Left lobe of liver (tissue), 2 donors: ENCODE measurements at places on chromosomes 4 and X. TPM values are rescaled to one million over a fixed set of nuclear protein-coding genes. Genes with fewer than 3 reads are reported as not detected.

Gene NLGN3
- total RNA-seq, result 0.20 TPM

Gene CCKAR
- total RNA-seq, result not detected

Gene PNMA6F
- not detected for total RNA-seq

Gene FGA
- 15,070 TPM for total RNA-seq

Gene GAB3
- 0.73 TPM for total RNA-seq

Gene C4orf50
- not detected for total RNA-seq

Gene CT45A10
- total RNA-seq, result 0.45 TPM

Gene RRAGB
- total RNA-seq, result 4.5 TPM

Gene PRRG1
- 6.3 TPM for total RNA-seq

Gene IL3RA
- 0.40 TPM for total RNA-seq

Gene TRIML2
- total RNA-seq, result not detected

Gene SLC25A43
- 7.3 TPM for total RNA-seq

Gene CHST7
- total RNA-seq, result 6.6 TPM

DNA sequence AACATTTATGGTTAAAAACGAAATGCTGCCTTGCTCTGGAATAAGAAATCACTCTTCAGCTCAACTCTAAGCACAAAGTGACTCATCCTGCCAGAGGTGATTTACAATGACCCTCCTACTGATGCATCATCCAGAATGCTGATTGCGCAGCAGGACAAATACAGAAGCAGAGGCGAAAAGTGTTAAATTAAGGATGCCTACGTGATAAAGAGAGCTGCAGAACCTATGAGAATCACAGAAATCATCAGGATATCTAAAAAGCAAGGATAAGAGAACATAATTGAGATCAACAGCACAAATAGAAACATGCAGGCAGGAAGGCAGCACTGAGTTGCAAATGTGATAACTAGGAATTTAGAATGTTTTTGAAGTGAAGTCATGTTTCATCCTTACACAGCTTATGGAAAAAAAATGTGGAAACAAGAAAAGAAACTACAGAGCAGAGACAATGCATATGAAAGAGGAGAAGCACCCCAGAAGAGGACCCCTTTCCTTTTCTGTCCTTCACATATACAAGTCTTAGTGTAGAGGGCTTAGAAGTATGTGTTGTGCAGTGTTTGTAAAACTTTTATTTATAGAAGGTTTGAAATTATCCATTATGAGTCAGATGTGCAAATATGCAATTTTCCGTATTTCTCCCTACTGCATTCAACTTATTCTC is 188.4 kb downstream of the SLC7A11 start:
- DNase-seq, result no peak

- DNase-seq, result no peak
These were observed 515.0 kb downstream of the CFAP47 start for GRCh38 chrX:36434522-36434921.

GRCh38 chr4:77007358-77008230 is 58.0 kb downstream of the SEPTIN11 start:
- DNase-seq, result no peak

DNA sequence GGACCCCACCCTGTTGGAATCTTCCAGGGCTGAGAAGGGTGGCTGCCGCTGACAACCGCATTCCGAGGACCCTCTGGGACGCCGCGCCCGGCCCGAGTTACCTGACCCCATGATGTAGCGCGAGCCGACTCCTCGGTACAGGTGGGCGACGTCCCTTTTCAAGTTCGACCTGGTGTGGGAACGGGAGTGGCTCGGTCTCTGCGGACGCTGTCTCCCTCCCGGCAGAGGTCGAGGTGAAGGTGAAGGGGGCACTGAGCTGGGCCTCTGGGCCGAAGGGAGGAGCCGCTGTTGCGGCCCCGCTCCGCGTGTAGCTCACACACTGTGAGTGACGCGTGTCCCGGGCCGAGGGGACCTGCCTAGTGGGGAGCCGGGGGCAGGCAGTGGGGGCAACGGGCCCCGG is 4.5 kb downstream of the GTPBP6 start:
- DNase-seq, result no peak

DNA sequence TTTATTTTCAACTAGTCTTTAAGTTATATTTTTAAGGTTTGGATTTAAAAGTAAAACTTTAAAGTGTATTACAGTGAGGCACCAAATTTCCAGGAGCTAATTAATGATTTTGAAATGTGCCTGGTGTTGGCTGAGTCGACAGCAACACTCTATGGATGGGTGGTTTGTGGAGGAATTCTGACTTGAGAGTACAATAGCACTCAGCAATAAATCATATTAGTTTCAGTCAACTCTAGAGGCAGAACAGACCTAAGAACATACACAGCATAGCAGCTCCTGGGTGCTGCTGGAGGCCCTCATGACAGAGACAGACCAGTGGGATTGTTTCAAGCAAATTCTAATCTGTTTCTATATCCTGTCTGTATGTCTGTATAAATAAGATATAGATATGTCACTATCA is 673.4 kb downstream of the TRIML1 start:
- DNase-seq, result no peak

GRCh38 chrX:24146283-24146949 is 3.1 kb upstream of the ZFX start:
- DNase-seq, result no peak

DNA sequence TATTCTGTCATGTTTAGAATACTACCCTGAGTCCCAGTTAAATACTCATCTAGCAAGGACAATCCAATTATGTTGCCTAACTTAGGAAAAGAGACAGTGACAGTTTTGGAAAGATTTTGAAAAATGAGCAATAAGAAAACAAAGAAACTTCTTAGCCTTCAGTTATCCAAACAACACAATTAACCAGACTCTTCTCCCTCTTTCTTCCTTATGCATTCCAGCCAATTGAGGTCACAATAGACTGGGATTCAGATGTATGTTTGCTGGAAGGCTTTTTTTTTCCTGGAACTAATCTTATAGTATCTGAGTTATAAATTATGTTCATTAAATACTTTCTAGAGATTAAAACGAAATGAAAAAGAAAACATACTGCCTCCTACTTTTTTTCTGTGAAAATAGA is 109.6 kb downstream of the GUCY2F start:
- DNase-seq, result no peak

DNA sequence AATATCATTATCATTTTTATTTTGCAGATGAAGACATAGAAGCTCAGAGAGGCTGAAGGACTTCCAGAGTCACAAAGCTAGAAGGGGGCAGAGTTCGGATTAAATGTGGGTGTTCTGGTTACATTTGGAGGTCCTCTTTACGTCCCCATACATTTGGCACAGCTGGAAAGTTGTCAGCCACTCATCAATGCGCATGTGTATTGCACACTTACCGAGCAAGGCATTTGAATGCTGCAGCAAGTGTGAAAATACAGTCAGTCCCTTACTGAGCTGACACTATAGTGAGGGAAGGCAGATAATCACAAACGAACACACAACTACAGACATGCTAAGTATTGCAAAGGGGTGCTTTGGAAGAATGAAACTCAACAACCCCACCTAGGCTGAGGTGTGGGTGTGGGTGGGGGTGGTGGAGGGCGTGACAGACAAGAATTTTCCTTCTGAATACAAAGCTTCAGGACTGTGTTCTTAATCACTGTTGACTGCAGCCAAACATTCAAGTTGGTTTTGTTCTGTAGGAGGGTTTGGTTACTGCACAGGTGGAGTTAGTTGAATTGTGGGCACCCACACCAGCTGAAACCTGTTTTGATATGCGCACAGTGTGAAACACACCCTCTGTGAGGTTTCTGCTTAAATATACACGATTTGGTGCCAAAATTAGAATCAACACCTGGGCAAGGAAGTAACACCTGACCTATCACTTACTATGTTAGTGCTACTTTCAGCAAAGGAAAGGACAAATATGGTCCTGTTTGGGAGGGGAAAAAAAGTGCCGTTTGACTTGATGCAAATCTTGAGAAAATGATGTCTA is 72.4 kb downstream of the COQ2 start:
- DNase-seq, result no peak

DNA sequence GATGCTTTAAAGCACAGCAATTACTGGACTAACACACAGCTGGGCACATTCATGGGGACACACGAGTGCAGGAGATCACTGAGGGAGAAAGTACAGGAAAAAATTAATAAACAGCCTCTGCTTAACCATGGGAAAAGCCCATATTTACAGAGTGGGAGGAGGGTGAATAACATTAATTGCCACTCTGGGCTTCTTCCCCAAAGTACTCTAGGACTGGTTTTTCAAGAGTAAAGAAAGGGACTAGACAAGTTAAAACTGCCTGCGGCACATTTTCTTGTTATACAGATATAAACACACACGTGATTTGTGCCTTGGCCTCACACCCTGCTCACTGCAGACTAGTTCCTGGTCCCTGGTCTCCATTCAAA is 179.7 kb upstream of the TET2 start:
- no peak for DNase-seq

- DNase-seq, result peak; percentile 10
These were observed 4.7 kb upstream of the JAKMIP1 start for GRCh38 chr4:6204871-6205566.

- no peak for DNase-seq
These were observed 126.5 kb downstream of the DKK2 start for GRCh38 chr4:106909486-106910188.

DNA sequence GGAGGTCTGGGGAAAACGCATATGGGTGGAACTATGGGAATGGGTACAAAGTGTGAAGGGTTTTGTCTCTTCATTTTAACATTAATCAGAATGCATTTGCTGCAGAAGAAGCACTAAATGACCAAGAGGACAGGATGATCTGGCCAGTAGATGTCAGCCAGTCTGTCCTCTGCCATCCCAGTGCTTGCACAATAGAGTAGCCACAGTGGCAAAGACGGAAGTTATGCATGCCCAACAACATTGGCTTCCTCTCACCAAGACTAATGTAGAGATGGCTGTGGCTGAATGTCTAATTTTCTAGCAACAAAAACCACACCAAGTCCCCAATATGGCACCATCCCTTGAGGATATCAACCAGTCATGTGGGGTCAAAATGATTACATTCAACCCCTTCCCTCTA is 45.0 kb upstream of the ARHGEF6 start:
- DNase-seq, result no peak

- no peak for DNase-seq
These were observed 1250.6 kb downstream of the ADGRL3 start for GRCh38 chr4:62450740-62451139.

DNA sequence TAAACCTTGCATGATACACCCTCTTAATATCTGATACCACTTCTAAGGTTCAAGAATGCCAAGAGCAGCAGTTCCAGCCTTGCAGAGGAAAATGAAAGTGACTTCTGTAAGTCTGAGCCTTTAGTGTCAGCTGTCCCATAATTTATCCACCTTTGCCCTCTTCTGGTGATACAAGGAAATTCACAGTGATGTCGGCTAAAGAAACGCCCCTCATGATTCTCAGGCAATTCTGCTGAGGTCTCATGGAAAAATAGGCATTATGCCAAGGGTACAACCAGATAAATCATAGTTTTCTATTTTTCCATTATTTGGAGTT is 172.2 kb upstream of the CXCL13 start:
- no peak for DNase-seq

- DNase-seq, result no peak
These were observed 212.4 kb upstream of the GPC4 start for GRCh38 chrX:133627673-133628072.

- DNase-seq, result no peak
These were observed 410.9 kb downstream of the PDGFC start for GRCh38 chr4:156560701-156561100.

- DNase-seq, result no peak
These were observed 480.9 kb upstream of the IGFBP7 start for GRCh38 chr4:57591073-57591472.

DNA sequence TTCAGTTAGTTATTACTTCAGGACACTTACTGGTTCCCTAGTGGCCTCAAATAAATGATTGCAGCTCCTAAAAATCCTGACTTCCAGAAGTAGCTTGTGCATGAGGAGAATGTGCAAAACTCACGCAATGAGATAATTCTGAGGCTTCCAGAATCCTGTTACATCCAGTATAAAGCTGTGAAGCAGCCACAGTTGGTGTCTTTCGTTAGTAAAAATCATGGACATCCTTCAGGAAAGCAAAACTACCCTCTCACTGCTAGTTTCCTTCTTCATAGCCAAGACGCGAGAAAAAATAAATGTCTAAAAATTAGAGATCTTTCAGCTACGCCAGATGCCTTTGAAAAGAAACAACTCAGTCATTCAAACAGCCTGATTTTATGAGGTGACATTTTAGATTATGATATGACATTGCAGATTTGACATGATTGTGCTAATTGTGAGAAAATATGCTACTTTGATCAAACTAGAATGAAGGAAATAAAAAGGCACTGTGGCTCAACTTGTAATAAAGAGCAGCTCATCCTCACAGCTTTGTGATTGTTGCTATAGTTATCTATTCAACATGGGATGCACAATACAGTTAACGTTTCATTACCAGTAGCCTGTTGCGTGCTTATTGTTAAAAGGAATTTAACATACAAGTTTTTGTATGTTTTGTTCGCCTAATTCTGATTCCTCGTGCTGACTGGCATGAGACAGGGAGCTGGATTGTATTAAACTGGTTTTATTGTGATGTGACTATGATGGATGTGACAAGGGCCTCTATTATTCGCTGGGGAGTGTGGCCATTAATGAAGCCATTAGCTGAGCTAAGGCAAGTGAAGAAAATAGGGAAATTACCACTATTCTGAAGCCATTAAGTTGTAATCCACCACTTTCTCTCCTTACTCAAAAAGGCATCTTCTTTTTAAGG is 40.5 kb downstream of the AFF2 start:
- DNase-seq, result no peak

DNA sequence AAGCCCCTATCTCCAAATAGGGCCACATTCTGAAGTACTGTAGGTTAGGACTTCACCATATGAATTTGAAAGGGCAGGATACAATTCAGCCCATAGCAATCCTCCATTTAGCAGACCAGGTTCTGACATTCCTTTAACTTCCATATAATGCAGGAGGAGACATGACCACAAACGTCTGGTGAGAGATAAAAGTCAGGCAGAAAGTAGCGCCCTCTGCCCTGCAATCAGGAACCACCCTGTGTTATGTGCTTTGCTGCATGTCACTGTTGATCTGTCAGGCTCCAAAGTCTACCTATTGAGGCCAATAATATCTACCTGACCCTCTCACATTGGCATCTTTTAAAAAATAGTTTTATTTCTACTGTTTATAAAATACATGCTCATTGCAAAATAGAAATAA is 30.2 kb upstream of the SEPSECS start:
- no peak for DNase-seq

GRCh38 chrX:55118574-55118973 is 29.8 kb downstream of the PAGE2 start:
- no peak for DNase-seq

DNA sequence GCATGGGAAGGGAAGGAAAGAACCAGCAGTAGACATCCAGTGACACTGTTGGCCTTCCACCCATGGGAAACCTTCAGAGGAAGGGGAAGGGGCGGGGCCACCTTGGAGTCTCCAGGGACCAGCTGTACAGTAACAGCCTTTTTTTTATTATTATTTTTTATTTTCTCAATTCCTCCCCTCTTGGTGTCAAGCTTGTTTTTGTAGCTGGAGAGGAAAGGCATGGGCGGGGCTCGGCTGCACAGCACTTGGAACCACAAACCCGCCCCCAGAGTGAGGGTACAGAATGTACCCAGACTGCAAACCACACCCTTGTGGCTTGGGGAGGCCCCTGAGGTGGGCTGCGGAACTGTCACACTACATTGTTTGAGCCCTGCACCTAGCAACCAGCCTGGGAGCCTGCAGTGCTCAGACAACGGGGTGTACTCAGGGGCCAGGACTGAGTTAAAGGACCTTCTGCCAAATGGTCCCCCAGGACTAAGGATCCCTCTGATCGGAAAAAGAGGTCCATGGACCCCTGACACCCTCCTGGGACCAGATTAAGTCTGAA is 45.7 kb downstream of the PRPS1 start:
- peak; percentile 61 for DNase-seq
